ENCODE measurements at places on chromosomes 12 and 14.
A peak's percentile ranks its signal among the peaks of the same experiment; 100 is the strongest.

DNA sequence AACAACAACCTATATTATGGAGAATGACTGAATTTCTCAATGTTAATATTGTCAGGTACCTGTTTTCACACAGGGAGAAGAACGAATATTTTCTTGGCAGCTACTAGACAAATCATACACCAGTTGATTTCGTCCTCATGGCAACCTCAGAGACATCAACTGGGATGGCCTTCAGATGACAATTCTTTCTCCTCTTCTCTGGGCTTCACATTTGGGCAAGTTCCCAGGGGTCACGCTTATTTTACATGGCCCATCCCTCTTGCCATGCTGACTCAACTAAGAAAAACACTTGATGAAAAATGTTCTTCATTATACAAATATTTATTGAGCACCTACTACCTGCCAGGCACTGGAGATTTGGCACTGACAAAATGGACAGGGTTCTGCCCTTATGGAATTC lies 29.0 kb downstream of the PPP1R13B start:
- no peak for DNase-seq

DNA sequence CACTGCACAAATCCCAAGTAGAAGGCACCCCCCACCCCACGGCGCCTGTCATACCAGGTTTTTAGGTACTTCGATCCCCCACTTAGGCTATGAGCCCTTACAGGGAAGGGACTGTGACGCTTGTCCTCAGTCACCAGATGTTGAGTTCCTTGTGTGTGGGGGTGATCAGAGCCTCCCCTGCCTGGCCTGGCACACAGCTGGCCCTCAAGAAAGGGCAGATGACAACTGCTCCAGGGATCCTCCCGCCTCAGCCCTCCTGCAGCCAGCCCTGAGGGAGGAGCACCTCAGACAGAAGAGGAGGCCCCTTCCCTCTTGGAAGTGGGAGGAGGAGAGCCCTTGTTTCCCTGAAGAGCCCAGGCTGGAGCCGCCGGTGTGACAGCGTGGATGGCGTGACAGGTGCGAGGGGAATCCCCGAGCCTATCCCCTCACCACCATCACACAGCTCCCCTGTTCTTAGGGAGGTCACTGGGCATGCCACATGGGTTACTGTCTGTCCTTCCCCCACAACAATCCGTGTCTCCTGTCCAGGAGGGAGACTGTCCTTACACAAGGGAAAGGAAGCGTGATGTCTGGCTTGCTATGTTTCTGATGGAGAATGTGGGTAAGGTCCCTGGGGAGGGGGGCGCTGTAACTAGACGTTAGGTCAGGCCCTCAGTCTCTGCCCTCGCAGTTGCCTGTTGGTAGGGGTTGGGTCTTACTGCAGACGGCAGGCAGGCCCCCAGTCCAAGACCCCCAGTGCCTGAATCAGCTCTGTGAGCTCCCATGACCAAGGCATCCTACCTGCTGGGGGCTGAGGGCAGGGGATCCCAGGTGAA lies 31.4 kb downstream of the P2RX4 start:
- no peak for DNase-seq

GRCh38 chr12:69123919-69124638 lies 115.3 kb upstream of the CPSF6 start:
- peak; percentile 88 for DNase-seq

DNA sequence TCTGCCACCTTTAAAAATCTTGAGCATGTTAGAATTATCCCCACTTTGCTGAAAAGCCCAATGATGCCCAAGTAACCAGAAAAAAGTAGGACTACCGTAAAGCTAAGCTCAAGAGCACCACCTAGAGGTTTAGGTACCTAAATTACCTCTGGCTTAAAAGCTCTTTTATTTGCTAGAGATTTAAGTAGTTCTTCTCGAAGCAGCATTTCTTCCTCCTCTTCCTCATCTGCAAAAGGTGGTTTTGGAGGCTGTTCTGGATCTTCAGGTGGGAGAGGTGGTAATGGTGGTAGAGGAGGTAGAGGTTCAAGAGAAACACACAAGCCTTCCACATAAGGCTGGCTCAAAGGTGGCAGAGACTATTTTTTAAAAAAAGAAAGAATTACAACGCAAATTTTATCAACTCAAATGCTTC lies 26.9 kb downstream of the ZFC3H1 start:
- DNase-seq: peak; percentile 86

DNA sequence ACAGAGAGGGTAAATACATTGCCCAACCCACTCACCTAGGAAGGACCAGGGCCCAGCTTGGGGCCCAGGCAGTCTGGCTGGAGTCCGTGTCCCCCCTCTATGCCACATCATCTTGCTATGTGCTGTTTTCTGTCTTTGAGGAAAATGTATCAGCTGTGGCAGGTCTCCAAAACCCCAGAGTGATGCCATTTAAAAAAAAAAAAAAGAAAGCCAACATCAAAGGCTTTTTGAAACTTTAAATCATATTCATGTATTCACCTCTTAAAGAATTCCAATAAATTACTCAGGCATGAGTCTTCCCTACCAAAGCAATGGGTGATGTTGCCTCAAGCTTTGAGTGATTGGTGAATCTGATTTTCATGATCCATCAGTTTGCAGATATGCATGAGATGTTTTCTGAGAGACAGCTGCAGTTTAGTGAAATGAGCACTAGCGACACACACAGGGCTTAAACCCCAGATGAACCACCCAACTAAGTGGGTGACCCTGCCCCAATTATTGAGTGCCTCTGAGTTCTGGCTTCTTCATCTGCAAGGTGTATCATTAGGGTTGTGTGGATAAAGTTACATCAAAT lies 6.1 kb downstream of the KRT81 start:
- peak; percentile 34 for DNase-seq

DNA sequence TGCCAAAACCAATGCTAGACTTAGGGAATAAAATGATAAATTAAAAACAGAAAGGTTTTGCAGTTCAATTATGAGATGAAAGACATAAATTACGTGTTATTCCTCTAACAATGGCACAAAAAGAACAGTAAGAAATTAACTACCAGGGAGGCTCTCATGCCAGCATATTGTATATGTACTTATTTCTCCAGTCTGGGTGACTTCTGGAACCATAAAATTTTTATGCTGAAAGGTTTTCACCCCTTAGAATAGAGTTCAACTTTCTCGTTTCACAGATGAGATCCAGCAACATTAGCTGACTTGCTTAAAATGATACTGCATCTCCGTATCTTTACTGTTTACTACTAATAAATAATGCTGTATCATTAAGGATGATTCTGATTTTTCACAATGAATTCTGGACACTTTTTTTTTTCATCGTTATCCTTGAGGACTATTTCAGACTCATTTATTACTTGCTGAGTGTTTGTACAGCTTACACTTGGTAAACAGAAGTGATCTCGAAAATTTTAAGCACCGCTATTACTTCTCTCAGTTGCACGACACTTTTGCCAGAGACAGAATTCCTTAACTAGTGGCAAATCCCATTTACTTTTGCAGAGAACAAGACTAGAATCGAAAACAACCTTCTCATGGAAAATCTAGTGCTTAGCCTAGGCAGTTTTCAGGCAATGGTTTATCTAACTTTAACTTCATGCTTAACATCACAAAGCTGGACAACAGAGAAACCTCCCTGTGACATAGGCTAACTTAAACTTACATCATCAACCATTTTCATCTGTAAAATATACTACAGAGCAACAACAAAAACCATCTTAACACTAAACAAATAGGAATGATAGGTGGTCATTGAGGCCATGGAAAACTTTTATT lies 2.7 kb downstream of the RSRC2 start:
- no peak for DNase-seq

- no peak for DNase-seq
Measured at GRCh38 chr12:133023566-133023965, 13.7 kb upstream of the ZNF84 start.

Data from renal cortical epithelial cell (primary cell).